Left ventricle myocardium inferior (tissue), 1 donor: ENCODE measurements at places on chromosomes 11 and 22. TPM values are rescaled to one million over a fixed set of nuclear protein-coding genes. Genes with fewer than 3 reads are reported as not detected.

GRCh38 chr11:87144252-87144651, 106.5 kb downstream of the TMEM135 start:
- DNase-seq = no peak

The SCN3B gene
- total RNA-seq = 1.9 TPM

The PRAME gene
- total RNA-seq = not detected

The GP1BB gene
- total RNA-seq = not detected

DNA sequence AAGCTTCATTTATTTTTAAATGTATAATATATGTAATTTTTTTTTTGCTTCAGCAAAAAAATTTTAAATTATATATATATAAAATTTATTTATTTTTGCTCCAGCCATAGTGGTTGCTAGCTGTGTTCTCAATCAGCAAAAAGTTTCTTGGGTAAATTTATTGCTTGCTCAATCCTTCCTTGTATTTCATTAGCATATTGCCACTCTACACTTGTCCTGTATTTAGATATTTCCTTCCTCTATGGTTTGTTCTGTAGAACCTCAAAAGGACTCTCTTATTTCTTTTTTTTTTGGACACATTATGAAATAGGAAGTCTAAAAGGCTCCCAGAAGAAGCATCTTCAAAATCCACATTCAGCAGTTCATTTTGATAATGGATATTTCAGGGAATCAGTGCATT, 2.3 kb downstream of the PTPRJ start:
- no peak for DNase-seq

The KRTAP5-9 gene
- total RNA-seq = not detected

DNA sequence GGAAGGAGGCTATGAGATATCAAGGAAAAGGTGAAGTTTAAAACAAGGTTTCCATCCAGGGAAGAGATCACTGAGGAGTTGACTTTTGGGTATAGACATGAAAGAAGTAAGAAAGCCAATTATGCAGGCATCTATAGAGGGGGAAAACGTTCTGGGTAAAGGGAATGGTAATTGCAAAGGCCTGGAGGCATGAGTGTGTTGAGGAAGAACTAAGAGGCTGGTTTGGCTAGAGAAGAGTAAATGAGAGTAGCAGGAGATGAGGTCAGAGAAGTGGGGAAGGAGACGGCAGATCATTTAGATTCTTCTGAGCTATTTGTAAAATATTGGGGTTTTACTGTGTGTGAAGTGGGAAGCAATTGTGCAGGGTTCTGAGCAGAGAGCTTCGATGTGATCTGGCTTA, 7.6 kb downstream of the ENDOD1 start:
- no peak for DNase-seq

DNA sequence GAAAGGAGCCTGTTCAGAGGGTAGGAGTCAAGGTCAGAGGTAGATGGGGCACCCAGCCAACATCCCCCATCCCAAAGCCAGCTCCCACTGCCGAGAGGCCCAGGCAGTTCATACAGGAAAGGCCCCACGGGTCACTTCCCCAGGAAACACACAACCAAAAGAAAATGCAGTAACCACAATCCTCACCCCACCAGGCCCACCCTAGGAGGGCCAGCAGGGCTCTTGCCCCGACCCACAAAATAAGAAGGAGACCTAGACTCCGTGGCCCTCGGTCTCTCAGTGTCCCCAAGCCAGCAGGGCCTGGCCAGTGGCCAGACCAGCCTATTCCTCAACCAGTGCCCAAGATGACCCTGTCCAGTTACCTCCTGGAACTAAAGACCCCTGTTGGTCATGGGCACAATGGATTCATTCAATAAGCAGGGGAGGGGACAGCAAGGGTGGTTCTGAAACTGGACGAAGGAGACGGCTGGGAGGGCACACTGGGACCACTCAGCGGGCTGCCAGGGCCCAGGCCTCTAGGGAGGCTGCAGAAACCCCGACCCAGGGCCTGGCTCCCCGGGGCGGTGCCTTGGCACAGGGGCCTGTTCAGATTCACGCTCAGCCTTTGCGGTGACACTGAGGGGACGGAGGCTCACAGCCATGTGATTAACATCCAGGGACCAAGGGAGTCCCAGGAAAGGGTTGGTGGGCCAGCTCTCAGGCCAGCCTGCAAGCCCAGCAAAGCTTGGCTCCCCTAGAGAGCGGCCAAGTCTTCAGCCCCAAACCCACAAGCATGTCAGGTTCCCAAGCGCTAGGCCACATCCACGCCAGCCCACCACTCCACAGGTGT, 5.5 kb downstream of the RAB3IL1 start:
- peak; percentile 22 for DNase-seq
